Fibroblast of skin of left quadriceps (primary cell): ENCODE measurements at places on chromosomes 6 and 20.
A peak's percentile ranks its signal among the peaks of the same experiment; 100 is the strongest.

DNA sequence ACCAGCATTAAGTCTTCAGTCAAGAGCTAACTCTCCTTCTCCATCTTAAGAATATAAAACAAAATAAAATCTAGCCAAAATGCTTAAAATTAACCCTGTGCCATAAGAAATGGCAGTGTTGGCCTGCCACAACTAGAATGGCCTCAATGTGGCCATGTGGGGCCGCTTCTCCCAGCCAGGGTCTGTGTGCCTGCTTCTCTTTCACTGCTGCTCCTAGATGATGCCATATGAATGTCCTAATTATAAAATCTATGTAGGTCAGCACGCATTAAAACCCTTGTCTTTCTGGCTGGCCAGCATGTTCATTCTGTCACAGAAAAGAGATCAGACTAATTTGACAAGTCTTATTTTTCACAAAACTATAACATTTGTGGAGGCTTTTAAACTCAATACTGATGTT lies 102.6 kb downstream of the C6orf118 start:
- no peak for DNase-seq

GRCh38 chr6:6663421-6664135 lies 75.1 kb downstream of the LY86 start:
- no peak for DNase-seq

- DNase-seq = peak; percentile 63
Observed at GRCh38 chr20:58131551-58132142, 96.8 kb downstream of the ANKRD60 start.

DNA sequence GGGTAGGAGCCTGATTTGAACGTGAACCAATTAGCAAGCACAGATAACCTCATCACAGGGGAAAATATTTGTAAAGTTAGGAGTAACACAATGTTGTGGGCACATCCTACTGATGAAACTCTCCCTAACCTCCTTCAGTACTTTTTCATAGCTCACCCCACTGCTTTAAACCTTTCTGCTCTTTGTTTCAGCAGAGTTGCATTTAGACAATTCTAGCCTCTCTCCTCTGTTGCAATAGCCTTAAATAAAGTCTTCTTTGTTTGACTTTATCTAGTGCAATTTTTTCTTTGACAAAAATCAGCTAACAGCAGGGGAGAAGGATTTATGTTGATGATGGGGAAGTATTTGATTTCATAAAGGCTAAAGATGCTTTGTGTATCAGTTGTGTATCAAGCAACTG lies 14.1 kb downstream of the C6orf141 start:
- DNase-seq = no peak

DNA sequence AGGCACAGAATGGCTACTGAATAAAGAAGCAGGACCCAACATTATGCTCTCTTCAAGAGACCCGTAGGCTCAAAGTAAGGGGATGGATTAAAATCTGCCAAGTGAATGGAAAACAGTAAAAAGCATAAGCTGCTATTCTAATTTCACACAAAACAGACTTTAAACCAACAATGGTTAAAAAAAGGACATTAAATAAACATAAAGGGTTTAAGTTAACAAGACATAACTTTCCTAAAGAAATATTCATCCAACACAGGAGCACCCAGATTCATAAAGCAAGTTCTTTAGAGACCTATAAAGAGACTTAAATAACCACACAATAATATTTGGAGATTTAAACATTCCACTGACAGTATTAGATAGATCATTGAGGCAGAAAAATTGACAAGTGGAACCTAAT lies 624.5 kb downstream of the RFPL4B start:
- DNase-seq = no peak
